ENCODE measurements at places on chromosomes 1 and 21.
A peak's percentile ranks its signal among the peaks of the same experiment; 100 is the strongest.

DNA sequence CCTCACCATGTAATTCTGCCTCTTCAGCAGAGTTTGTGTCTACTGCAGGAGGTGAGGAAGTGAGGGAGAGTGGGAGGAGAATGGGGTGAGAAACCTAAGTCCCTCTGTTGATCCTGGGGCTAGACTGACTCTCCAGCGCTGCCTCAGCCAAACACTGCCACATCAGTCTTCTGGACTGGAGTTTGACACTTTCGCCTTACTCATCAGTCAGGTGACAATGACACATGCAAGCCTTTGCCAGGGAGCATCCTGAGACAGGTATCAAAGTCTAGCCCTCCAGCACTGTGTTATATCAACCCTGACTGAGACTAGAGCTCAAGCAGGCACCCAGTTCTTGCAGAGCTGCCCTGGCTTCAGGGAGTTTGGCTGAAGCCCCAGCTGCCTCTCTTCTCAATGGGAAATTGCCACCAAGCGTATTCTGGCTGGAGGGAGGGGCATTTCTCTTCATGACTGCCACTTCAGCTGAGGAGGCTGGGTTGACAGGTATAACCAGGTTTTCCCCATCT is 33.3 kb upstream of the SUCO start:
- DNase-seq = no peak

- no peak for DNase-seq
These were observed 14.2 kb downstream of the SEMA4A start for GRCh38 chr1:156167536-156167935.

DNA sequence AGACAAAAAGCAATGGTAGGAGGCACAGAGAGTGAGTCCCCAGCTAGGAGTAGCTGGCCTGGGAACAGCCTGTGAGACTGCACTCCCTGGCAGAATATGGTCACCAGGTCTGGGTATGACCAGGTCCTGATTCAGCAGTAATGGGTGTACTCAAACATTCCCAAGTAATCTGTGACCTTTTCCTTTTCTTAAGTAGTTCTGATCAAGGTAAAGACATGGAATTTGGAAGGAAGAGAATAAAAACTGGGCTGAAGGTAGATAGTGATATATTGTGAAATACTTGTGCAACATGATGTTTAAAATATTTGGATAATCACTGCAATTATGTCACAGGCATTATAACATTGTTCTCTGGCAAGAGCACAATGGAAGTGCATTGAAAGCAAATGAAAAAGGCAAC is 147.2 kb upstream of the DPYD start:
- DNase-seq = no peak

GRCh38 chr1:3019516-3020051 is 1.7 kb upstream of the ACTRT2 start:
- no peak for DNase-seq

DNA sequence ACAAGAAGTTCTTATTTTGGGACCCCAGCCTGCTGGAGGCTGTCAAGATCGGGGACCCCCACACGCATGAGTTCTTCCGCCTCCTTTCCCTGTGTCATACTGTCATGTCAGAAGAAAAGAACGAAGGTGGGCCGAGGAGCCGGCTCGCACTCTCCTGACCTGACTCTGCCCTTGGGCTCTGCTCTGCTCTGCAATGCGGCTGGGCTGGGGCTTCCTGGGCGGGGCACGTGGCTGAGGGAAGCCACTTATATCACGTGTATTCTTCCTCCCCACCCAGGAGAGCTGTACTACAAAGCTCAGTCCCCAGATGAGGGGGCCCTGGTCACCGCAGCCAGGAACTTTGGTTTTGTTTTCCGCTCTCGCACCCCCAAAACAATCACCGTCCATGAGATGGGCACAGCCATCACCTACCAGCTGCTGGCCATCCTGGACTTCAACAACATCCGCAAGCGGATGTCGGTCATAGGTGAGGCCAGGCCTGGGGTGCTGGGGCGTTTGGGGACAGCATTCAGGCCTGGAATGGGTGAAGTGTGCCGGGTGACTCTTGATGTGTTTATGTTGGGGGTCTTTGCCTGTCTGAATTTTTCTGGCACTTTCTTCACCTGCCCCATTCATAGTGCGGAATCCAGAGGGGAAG is 17.6 kb downstream of the ATP8B2 start:
- DNase-seq = peak; percentile 56

Measured in activated T-cell treated with anti-CD3 and anti-CD28 coated beads for 24 hours (primary cell).